Muscle of arm (tissue), 14 donors: ENCODE measurements at places on chromosomes 11 and 22.

- DNase-seq: no peak
Observed at GRCh38 chr22:26056455-26057200, 112.6 kb upstream of the SEZ6L start.

GRCh38 chr11:22084564-22084963, 108.3 kb upstream of the ANO5 start:
- DNase-seq: no peak

DNA sequence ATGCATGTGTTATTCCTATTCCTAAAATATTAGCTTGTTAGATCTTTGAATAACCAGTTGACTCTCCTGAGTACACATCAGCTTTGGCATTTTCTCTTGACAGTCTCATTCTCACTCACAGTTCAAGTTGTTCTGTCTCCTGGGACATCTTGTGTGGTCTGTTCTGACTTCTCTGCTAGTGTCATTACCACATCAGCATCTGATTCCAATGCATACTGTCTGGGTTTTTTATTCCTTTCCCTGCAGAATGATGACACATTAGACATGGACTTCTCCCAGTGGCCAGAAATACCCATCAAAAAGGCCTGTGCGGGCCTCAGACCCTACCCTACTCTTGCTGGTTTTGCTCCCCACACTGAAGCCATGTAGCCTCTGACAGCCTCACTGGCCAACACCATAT, 2.7 kb downstream of the ZNF74 start:
- DNase-seq: no peak

DNA sequence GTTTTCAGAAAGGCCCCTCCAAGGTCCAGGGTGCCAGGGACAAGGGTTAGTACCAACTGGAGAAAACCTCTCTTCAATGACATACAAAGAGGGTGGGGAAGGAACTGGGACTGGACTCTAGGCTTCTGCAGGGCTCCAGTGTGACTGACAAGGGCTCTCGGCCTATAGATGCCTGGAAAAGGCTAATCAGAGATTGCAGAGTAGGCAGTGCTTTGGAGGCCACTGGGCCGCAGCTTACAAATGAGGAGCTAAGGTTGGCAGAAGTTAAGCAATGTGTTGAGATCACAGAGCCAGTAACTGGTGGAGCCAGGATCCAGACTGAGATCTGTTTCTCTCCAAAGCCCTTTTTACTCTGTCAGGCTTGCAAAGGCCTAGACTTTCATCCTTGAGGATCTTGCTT, 7.4 kb upstream of the DGKZ start:
- DNase-seq: no peak

DNA sequence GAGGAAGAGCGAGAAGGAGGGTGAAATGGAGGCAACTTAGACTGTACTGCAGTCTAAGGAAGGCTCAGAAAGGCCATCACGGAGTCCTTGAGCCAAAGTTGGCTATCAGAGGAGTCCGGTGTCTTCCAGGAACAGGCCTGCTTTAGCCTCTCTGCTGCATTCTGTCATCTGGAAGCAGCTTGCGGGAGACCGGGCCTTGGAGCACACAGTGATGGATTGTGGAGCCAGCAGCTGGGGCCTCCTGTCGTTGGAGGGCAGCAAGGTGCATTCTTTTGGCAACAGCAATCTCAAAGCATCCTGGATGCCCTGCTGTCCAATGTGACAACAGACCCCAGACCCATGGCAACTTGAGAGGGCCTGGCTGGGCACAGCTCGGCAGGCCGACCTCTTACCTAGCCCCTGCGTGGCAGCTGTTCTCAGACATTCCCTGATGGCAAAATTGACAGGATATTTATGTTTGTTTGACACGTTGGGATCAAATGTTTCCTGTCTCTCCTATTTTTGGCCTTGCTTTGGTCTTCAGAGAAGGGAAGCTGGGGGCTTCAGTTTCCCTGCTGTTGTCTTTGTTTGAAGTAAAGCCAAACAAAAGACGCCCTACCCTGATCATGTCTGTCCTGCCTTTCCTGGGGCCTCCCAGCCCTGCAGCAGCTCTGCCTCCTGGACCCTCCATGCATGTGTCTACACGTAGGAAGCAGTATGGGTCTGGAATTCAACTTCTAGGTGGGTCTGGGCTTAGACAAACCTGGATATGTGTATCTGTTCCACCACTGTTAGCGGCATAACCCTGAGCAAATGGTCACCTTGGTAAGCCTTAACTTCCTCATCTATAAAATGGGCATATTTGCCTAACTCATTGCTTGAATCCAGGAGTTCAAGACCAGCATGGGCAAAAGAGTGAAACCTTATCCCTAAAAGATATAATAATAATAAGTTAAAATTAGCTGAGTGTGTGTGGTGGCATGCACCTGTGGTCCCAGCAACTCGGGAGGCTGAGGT, 43.9 kb upstream of the LMO2 start:
- no peak for DNase-seq

GRCh38 chr11:65416341-65416824, 6.2 kb upstream of the NEAT1 start:
- DNase-seq: peak; percentile 91

DNA sequence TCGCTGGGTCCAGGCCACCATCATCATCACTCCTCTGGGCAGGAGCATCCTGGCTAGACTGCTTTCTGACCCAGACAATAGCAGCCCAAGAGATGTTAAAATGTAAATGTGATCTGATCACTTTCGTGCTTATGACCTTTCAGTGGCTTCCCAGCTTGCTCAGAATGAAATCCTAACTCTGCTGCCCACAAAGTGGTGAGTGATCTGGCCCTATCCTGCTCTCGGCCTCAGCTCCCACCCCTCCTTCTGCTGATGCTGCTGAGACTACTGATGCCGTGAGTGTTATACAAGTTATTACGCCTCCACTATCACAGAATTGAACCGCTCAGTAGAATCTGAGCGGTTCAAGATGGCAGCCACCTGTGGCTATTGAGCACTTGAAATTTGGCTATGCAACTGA, 26.2 kb downstream of the ELF5 start:
- no peak for DNase-seq

- no peak for DNase-seq
Observed at GRCh38 chr11:71491940-71492339, 35.1 kb upstream of the KRTAP5-7 start.

GRCh38 chr11:76313913-76314740, 66.8 kb downstream of the THAP12 start:
- no peak for DNase-seq

- DNase-seq: no peak
Observed at GRCh38 chr11:10407749-10408685, 47.0 kb upstream of the AMPD3 start.

- no peak for DNase-seq
Observed at GRCh38 chr22:43774318-43774915, 37.7 kb downstream of the EFCAB6 start.

DNA sequence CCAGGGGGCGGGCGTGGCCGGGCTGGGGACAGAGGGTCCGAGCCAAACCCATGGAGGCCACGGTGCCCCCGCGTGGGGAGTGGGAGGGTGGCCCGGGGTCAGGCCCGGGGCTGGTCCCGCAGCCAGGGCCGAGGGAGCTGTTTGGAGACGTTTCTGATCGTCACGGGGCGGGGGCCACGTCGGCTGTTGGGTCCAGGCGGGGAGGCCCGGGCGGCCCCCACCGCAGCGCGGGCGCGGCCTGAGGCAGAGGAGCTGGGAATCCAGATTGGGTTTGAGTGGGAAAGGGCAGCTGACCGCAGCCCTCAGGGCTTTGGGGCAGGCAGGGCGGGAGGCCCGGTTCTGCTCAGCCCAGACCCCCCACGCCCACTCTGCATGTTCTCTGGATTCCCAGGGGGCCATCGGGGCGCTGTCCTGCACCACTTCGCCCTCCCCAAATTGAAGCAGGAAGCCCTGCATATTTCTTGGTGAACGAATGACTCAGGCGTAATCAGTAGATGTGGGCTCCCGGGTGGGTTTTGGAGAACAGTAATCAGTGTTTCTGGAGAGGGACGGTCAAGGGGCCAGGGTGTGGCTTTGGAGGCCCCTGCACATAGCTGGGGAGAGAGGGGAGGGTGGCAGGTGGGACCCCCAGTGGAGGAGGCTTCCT, 583 bp downstream of the MRPL23 start:
- no peak for DNase-seq

- DNase-seq: no peak
Observed at GRCh38 chr11:60003729-60004128, 13.3 kb upstream of the OOSP4B start.

DNA sequence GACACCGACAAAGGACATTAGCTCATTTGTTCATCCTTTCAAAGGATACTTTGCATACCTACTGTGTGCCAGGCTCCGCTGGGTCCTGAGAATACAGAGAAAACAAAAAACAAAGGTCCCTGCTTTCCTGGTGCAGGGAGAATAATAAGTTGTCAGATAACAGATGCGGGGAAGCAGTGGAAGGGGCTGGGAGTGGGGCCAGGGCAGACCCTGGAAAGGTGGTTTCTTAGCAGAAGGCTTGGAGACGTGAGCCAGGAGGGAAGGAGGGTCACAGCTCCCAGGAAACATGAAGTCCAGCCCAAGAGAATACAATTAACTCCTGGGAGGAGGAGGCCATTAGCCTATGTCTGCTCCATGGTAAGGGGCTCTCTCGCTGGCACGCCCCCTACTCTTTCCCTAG, 9.8 kb upstream of the ANO1 start:
- DNase-seq: no peak

DNA sequence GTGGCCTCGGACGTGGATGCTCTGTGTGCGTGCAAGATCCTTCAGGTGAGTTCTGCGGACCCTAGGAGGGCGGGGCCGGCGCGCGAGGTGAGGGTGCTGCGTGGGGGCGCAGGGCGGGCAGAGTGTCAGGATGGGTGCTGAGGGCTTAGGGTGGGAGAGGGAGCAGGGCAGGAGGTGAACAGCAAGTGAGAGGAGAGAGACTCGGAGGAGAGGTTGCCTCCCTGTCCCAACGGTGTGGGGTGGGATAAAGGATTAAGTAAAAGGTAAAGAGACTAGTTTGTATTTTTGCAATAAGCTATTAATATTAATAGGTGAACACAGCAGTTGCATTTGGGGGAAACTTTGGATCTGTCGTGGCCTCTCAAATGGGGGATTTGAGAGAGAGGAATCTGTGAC, 451 bp downstream of the CDC45 start:
- no peak for DNase-seq

DNA sequence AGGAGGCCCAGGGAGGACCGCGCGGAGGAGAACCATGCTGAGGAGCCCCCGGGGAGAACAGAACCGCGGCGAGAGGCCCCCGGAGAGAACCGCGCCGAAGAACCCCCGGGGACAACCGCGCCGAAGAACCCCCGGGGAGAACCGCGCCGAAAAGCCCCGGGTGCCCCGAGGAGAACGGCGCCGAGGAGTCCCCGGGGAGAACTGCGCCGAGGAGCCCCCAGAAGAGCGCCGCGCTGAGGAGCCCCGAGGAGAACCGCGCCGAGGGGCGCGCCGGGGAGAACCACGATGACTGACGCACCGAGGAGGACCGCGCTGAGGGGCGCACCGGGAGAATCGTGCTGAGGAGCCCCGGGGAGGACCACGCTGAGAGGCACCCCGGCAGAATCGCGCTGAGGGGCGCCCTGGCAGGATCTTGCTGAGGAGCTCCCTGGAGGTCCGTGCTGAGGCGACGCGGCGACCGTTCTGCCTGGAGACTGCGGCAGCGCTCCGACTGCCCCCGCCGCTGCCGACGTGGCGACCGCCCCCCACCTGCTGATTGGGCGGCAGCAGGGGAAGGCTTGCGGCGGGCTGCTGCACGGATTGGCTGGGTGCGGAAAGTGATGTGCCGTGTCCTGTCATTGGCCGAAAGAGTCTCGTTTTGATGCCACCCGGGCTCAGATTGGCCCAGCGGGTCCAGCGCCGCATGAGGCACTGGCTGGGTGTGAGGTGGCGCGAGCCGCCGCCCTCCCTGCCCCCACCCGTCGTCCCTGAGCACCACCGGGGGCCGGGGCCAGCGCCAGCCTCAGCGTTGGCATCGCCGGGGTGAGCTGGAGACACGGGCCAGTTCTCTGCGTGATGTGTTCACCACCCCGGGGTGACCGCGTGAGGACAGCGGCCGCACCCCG, at the start of gene KCNQ1OT1:
TSS of gene KCNQ1OT1 (minus strand) at position 464 of the 884 bp plus-strand sequence.
- peak; percentile 91 for DNase-seq

DNA sequence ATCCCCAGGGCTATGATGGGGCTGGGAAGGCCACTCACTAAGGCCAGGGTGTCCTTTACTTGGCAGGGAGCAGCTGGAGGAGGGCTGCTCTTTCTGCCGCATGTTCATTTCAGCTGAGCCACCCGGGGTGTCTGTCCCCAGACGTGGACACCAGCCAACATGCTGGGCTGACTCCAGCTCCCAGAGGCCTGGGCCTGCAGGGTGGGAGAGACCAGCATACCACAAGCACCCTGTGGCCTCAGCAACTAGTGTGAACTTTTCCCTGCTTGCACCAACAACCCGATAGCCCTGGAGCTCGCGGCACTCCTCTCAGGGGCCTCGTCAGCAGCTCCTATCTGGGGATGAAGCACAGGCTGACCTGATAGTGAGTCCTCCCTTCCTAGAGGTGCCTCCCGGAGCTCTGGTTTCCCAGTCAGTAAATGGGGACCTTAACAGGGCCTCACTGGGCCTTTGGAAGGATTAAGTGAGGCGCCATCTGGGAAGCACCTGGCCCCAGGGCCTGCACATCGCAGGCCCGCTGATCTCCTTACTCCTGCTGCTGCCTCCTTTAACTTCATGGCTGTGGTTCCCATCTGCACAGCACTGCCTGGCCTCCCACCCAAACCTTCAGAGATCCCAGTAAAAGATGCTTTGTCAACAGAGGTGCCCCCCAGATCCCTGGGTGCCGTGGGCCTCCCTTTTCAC, 83.4 kb downstream of the GALNT18 start:
- no peak for DNase-seq

GRCh38 chr11:99199341-99199740, 178.6 kb downstream of the CNTN5 start:
- peak; percentile 4 for DNase-seq

DNA sequence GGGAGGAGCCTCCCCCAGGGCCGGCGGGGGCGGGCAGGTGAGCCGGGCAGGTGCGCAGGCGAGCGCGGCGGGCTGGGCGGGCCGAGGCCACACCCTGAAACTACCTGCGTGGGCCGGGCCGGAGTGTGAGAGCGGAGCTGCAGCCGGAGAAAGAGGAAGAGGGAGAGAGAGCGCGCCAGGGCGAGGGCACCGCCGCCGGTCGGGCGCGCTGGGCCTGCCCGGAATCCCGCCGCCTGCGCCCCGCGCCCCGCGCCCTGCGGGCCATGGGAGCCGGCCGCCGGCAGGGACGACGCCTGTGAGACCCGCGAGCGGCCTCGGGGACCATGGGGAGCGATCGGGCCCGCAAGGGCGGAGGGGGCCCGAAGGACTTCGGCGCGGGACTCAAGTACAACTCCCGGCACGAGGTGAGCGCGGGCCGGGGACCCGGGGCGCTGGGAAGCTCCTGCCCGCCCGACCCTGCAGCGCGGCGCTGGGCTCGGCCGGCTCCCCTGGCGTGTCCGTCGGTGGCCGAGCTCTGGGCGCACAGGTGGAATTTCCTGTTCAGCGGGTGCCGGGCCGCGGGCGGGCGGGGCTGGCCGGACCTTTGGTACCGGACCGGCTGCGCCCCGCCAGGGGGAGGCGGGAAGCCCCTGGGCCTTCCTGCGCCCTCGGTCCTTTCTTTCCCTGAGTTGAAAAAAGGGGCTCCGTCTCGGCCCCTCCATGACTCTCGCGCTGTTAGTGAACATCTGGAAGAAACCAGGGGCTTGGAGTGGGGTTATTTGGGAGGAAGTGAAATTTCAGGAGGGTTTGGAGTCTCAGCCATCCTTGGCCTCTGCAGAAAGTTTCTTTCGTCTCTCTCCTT, at the start of gene ST14:
TSS of gene ST14 (plus strand) at position 126 of the 841 bp plus-strand sequence. CDS start at position 324, 198 bp downstream.
- no peak for DNase-seq
